ENCODE measurements at places on chromosomes 5 and 9.

DNA sequence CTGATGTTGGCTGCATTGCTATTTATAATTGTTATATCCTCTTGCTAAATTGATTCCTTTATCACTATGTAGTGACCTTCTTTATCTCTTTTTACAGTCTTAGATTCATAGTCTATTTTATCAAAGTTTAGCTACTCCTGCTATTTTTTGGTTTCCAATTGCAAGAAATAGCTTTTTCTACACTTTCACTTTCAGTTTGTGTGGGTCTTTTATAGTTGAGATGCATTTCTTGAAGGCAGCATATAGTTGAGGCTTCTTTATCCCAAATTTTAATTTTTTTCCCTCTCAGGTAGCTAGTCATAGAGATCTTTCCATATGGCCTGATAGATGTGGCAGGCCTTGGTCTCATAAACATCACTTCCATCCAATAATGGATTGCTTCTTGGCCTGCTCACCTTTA, 228.5 kb downstream of the COMMD10 start:
- DNase-seq: no peak

DNA sequence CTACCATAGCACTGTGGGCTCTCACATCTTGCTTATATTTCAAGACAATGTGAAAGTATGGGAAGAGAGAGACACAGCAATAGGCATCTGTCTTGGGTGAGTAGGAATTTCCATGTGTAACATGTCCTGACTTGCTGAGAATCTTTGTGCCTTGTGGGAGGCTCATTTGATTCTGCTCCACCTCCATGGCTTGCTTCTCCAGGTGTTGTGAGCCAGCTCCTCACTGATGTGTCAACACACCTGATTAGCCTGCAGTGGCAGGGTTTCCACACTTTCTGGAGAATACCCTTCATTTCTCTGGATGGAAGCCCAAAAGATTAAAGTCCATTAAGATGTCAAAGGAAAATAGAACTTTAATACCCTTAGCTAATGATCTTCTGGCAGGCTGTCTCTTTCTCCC, 613.6 kb downstream of the ZNF608 start:
- peak; percentile 51 for DNase-seq

- no peak for DNase-seq
Measured at GRCh38 chr9:82101475-82101874, 112.9 kb downstream of the SPATA31D1 start.

DNA sequence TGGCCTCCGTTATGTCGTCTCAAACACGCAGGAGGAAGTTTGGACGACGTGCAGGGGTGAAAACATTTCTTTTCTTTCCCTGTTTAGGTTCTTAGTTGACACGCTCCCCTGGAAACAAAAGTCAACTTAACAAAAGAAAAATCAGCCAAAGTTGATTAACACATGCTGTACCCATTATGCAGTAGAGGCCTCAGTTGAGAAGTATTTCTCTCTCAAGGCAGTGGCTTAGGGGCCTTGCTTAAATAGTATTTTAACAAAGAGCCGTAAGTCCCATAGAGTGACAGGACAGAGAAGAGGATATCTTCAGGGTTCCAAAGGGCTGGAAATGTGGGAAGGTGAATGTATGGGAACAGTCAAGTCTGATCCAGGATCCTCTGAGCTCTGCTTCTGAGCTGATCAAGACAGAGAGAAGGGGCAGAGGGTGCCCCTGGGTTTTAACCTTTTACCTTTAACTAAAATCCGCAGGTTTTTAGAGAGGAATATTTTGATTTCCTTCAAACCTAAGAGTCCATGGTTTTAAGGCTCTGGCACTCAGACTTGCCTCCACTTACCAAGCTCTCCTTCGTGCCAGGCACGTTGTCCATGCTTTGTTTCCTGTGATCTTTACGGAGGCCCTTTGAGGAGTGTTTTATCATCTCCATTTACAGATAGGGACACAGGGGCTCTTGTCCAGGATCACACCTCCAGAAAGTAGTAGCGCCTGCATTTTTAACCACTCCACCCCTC, 629 bp upstream of the CD74 start:
- no peak for DNase-seq

- no peak for DNase-seq
Measured at GRCh38 chr9:13181652-13182051, 97.8 kb downstream of the MPDZ start.

DNA sequence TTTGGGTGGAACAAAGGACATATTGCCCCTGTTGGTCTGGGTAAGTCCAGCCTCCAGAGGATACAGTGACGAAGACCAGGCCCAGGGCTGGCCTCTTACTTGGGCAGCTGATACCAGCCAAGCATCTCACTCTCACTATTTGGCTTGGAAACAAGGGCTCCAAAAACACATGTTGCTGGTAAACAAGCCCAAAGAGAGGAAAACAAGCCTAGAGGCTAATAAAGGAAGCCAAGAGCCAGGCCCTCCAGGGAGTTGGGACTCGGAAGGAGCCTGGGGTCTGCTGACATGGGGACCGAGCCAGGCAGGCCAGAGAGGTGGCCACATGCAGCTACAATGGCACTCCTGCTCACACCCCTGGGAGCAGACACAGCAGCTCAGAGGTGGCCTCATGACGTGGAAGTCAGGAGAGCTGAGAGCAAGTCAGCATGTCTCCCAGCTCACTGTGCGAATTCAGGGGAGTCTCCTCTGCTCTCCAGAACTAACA, 5.7 kb downstream of the SPARC start:
- DNase-seq: no peak

- DNase-seq: no peak
Measured at GRCh38 chr5:61576556-61576955, 244.5 kb downstream of the ZSWIM6 start.

- no peak for DNase-seq
Measured at GRCh38 chr5:125484272-125484741, 737.9 kb upstream of the ZNF608 start.

GRCh38 chr5:14109041-14109747, 33.9 kb upstream of the TRIO start:
- no peak for DNase-seq

DNA sequence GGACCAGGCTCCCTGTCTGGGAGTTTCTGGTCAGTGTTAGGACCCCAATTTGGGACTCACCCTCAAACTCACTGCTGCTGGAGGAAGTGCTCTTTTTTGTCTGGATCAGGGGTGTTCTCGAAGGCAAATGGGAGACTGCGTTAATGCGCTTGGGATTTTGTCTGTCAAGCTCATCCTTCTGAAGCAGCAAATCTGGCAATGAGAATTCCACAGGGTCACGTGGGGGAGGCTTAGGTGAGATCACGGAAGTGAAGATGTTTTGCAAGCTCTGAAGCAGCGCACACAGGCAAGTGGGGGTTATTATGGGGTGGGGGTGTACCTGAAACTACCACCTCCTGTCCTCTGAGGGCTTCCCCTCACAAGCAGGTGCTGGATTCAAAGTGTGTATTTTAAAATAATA, 10.5 kb upstream of the TEX53 start:
- DNase-seq: no peak
